ENCODE measurements at places on chromosomes 5 and 9.

DNA sequence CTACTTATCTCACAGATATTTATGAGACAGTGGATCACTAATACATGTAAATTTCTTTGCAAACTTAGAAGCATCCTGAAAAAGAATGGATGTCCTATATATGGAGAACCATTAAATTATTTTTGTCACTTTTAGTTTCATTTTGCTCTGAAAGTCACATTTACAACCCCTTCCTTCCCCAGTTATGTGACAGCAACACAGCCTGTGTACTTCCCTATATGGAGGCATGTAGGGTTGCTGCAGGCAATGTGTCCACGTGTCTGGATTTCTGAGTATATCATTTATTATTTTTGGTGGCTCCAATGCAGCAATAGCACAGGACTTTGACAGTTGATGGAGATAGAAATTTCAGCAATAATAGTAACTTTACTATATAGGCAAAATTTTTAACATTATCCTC, 156.4 kb downstream of the ST8SIA4 start:
- DNase-seq = no peak

- DNase-seq = peak; percentile 85
Observed at GRCh38 chr5:28408186-28408585, 1369.8 kb upstream of the CDH9 start.

DNA sequence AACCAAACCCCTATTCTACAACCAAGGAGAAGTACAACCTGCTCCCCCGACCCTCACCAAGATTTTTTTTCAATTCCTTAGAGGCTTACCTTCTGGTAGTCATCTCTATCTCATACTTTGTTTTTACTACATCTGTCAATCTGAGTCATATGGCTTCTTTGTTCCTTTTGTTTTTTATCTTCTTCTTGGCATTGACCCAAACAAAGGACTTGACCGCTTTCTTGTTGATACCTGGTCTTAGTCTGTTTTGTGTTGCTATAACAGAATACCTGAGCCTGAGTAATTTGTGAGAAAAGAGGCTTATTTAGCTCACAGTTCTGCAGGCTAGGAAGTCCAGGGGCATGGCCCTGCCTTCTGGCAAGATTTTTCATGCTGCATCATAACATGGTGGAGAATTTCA, 352.7 kb downstream of the MLLT3 start:
- no peak for DNase-seq

DNA sequence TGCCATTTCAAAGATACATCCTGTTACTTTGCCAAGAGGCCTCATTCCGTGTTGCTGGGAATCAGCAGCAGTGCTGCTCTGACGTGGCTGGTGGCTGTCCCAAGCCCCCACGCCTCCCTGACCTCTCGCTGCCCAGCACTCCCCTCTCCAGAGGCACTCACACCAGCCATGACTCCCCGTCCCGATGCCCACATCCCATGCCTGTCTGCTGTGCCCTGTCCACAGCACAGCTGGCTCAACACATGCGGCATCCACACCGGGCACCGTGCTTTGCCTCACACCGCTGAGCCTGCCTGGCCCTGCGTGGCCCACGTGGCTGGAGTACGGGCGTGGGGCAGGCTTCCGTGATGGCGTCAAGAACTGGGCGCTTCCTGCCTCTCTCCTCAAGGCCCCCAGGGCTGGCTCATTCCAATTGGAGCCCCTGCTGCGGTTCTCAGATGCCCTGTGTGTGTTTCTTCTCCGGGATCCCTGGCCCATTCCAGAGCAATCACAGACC, 7.8 kb upstream of the LCN1 start:
- no peak for DNase-seq

- no peak for DNase-seq
Observed at GRCh38 chr9:133489253-133490190, 10.6 kb upstream of the SLC2A6 start.

DNA sequence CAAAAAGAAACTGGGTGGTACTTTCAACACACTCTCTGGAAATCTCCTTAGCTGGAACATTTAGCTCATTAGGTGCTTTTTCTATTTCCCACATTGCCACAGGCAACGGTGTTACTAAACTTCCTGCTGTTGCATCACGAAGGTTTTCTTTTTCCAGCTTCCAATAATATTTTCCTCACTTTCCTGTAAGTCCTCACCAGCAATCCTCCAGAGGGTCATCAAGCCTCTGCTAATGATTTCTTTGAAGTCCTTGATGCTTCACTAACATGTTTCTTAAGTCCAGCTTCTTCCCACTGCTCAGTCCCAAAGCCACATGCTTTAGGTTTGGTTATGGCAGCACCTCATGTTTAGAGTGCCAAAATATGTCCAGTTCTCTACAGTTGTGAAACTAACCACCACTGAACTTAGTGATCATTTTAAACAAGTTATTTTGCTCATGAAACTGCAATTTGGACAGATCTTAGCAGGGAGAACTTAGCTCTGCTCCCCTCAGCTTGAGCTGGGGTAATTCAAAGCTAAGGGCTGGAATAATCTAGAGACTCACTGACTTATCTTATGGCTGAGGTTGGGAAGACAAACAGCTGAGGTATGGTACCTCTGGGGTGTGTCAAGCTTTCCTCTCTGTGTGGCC, 39.9 kb upstream of the RETREG1 start:
- peak; percentile 47 for DNase-seq

GRCh38 chr5:67063055-67063454, 133.5 kb downstream of the CD180 start:
- peak; percentile 58 for DNase-seq

- no peak for DNase-seq
Observed at GRCh38 chr9:129458663-129459546, 162.0 kb downstream of the C9orf50 start.

- peak; percentile 88 for DNase-seq
Observed at GRCh38 chr5:150112201-150113046, 26.1 kb upstream of the CSF1R start.

- DNase-seq = peak; percentile 2
Observed at GRCh38 chr5:129245489-129245888, 150.9 kb downstream of the ISOC1 start.

DNA sequence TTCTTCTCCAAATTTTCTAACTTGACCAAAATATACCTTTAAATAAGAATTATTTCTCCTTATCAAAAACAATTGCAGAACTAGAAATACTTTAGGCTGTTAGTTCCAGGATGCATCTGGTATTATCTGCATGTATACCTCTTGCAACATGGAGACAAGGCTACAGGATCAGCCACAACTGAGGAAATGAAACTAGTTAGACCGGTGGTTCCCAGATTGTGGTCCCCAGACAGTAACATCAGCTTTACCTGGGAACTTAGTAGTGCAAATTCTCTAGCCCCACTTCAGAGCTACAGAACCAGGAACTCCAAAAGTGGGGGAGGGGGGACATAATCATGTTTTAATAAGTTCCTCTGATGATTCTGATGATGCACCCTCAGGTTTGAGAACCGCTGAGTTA, 61.6 kb upstream of the C9orf72 start:
- no peak for DNase-seq

- DNase-seq = no peak
Observed at GRCh38 chr5:135878156-135878620, 17.5 kb downstream of the IL9 start.

- no peak for DNase-seq
Observed at GRCh38 chr9:68793605-68794343, 88.7 kb downstream of the PIP5K1B start.

DNA sequence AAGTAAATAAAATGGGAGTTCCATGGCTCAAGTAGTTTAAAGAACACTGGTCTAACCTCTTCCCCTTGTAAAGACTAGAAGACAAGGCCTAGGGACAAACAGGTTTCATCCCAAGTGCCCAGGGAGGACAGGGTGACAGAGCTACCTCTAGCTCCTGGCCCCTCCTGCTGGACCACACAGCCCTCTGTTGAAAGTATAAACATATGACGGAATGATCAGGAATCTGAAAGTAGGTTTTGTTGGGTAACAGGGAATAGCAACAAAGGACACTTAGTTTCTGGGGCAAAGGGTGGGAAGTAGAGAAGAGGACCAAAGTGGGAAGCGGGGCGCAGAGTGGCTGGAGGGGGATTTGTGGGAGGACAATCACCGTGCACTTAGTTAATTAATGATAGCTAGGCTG, 67.0 kb upstream of the DAB2IP start:
- peak; percentile 38 for DNase-seq

DNA sequence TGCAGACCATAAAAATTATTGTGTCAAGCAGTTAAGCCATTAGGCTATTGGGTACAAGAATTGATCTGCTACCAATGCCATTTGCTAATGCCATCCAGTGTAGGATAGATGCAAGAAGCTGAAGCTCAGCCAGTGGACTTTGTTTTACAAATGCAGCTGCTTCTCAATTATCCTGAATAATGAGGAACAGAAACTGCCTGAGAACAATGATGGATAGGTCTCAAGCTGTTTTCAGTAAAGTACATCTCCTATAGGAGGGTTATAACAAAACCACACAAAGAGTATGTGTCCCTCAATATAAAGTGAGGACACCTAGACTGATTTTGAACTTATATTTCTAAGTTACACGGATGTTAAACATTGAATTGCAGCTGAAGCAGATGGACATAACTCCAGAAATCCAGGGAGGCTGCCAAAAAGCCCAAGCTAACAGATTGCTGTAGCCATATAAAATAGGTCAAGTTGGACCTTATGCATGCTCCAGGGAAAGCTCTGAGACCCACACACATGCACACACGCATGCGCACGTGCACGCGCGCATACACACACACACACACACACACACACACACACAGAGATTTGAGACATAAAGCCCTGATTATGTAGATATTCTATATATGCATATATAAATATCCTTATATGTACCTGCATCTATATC, 482.7 kb upstream of the CD180 start:
- no peak for DNase-seq

DNA sequence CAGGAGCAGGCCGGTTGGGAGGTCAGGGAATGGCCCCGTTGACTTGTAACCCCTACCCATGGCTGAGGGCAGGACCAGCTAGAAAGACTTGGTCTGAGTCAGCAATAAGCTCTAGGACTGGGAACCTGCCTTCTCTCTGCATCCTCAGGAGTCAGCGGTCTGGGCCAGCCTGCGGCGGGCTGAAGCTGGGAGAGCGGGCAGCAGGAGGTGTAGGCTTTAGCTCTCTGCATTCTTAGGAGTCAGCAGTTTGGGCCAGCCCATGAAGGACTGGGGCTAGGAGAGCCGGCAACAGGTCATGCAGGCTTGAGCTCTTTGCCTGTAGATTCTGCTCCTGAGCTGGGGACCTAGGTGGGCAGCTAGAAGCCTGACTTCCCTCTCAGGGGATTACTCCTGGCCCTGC, 6.4 kb upstream of the SMIM32 start:
- no peak for DNase-seq

- no peak for DNase-seq
Observed at GRCh38 chr5:2563046-2563445, 188.4 kb downstream of the IRX2 start.

DNA sequence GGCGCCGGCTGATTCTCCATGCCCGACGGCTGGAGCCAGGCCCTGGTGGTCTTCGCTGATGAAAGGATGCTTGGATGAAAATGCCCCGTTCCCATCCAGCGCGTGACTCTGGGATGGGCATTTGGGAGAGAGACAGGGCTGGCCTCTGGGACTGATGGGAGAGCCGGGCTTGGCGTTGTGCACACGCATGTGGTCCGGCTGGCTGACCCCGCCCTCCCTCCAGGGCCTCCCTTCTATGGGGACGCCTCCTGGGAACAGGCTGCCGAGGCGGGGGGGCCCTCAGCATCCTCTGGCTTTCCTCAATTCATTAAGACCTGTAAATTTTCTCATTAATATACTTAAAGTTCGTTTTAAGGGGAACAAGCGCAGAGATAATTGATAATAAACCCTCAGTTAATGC, 36.8 kb downstream of the UNC5A start:
- DNase-seq = no peak

All from iris pigment epithelial cell (primary cell).